ENCODE measurements at places on chromosomes 4 and X.

- DNase-seq, result no peak
Observed at GRCh38 chrX:71292669-71293365, 8.7 kb upstream of the ITGB1BP2 start.

DNA sequence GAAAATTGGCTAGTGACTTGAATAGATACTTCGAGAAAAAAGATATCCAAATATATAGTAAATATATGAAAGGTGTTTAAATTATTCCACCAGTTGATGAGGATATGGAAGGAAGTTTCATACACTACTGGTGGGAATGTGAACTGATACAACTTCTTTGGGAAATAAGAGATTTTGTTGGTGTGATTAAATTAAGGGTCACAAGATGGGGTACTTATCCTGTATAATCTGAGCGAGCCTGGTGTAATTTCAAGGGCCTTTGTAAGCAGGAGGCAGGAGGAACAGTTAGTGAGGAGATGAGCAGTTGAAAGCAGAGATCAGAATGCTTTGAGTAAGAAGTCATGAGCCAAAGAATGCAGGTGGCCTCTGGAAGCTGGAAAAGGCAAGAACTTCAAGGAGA, 192.2 kb downstream of the KCTD8 start:
- no peak for DNase-seq

DNA sequence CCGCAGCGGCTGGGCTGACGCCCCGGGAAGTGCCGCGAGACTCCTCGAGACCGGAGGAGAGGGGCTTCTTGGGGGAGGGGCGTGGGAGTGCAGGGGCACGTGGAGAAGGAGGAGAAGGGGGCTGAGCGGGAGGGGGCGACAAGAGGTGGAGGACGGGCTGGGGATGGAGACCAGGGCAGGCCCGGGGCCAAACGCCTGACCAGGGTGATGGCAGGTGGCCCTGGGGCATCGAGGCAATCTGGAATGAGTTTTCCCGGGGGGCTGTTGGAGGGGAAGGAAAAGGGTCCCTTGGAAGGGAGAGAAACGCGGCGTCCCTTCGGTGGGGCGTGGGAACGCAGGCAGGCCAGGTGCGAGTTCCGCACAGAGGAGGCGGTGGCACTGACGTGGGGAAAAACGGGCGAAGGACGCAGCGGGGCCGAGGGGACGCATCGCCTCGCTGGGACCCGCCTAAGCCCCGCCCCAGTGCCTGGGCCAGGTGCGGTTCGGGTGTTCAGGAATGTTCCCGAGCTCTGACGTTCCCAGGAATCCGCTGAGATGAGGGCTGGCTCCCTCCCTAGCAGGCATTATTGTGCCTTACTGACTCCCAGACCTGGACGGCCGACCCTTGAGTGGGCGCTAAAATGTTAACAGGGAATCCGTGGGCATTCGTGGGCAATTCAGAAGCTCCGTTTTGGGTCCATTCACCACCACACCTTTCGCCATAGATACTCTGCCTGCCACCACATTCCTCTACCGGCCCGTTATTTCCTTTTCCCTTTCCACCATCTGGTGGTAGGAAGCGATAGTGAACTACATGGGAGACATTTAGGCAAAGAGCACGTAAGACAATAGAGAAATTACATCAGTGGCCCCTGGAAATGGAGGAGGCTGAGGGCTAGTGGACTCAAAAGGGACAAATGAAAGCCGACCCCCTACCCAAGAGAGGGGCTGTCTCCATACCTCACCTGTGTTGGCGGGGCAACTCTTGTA, 795 bp upstream of the SH3KBP1 start:
- no peak for DNase-seq

DNA sequence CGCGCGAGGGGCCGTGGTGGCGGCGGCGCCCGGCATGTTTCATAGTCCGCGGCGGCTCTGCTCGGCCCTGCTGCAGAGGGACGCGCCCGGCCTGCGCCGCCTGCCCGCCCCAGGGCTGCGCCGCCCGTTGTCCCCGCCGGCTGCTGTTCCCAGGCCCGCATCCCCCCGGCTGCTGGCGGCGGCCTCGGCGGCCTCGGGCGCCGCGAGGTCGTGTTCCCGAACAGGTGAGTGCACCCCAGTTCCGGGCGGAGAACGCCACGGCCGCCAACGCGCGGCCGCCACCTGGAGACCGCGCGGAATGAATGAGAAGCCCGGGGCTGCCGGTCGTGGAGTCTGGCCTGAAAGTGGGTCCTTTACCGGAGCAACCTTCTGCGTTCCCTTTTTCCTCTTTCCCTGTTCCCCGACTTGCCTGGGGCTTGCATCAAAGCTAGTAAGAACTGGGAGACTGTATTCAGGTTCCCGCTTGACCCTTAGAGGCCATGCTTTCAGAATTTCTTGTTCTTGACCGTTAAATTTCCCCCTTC, 429 bp downstream of the NOCT start:
- DNase-seq, result no peak

DNA sequence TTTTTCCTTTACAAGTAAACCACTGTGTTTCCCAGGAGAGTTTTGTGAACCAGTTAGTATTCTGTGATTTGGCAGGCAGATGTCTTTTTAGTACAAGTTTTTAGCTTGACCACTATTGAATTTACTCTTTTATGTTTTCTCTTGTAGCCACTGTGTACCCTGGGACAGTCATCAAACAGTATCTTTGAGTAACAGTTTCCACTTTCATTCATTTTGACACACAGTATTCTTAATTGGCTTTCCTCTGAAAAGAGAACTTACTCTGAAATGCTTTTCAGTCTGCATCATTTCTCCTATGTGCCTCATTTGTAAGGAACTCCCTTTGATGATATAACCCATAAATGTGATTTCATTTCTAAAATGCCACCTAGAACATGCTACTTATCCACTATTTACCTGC, 476.5 kb downstream of the PDGFC start:
- DNase-seq, result no peak

GRCh38 chr4:135316266-135316779, 1114.7 kb upstream of the PABPC4L start:
- no peak for DNase-seq

GRCh38 chr4:16027626-16028025, 56.2 kb downstream of the PROM1 start:
- DNase-seq, result no peak

DNA sequence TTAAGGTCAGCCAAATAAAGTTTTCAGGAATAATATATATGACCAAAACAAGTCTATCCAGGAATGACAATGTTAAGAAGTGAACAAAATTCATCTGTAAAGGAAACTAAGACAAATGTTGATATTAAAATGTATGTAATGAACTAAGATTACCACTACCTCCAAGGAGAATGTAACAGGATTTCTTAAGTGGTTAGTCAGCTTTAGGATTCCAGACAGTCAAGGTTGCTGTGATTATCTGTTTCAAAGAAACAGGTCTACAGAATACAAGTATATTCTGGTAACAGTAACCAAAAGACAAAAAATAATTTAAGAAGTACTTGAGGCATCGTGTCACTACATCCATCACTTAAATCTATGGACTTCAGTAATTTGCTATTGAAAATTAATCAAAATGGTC, 172.8 kb downstream of the SCFD2 start:
- no peak for DNase-seq

DNA sequence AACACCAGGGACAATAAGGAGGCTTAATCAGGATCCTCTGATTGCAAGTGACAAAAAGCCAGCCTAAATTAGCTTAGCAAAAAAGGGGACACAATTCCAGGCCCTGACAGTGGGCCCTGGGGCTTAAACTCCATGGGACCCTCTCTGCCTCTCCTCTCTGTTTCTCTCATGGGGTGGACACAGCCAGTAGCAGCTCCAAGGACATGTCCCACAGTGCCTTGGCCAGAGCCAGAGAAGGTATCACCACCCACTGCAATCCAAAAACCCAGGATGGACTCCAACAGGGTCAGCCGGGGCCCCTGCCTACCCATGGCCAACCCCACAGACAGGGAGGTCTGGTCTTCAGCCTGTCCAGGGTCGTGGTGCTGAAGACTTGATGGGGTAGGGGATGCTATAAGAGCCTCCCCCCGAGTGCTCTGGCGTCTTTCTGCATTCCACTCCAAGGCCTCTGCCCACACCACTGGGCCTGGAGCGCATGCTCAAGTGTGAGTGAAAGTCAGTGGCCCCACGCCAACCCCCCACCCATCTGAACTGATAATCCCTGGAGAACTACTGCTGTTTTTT, 19.7 kb upstream of the PPP2R2C start:
- DNase-seq, result no peak

- peak; percentile 73 for DNase-seq
Observed at GRCh38 chr4:124631760-124632159, 80.8 kb downstream of the ANKRD50 start.

GRCh38 chrX:81367291-81367690, 165.4 kb downstream of the SH3BGRL start:
- no peak for DNase-seq

GRCh38 chrX:136635235-136635634, 12.7 kb upstream of the CD40LG start:
- DNase-seq, result no peak

DNA sequence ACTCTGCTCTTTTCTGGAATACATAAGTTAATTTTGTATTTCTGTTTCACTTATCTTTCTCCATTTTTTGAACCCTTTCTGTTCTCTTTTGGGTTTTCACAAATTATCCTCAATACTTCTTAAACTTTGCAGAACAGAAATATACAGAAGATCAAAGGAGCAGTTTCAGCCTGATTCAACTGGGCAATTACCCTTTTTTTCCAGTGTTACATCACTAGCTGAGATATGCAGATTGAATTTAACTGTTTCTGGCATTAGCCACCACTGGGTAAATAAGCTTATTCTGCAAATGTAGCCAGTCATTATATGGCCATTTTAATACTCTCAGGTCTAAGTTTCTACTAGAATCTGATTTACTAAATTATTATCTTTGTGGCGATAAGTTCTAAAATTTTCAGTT, 66.9 kb upstream of the GRID2 start:
- DNase-seq, result no peak

DNA sequence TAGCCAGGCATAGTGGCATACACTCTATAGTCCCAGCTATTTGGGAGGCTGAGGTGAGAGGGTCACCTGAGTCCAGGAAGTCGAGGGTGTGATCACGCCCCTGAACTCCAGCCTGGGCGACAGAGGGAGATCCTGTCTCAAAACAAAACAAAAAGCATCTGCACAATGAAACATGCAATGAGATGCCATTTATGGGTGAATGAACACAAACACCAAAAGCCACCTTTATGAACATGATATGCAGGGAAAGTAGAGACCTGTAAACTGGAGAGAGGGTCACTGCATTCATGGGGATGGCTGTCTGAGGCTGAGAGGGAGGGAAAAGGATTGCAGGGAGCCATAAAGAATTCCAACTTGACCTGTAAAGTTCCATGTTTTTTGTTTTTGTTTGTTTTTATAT, 70.7 kb downstream of the EVC start:
- DNase-seq, result no peak

GRCh38 chrX:17361620-17362019, 13.4 kb upstream of the NHS start:
- DNase-seq, result no peak

GRCh38 chr4:24103434-24104157, 213.7 kb upstream of the PPARGC1A start:
- no peak for DNase-seq

- DNase-seq, result peak; percentile 88
Observed at GRCh38 chr4:83855044-83855443, 319.1 kb downstream of the GPAT3 start.

DNA sequence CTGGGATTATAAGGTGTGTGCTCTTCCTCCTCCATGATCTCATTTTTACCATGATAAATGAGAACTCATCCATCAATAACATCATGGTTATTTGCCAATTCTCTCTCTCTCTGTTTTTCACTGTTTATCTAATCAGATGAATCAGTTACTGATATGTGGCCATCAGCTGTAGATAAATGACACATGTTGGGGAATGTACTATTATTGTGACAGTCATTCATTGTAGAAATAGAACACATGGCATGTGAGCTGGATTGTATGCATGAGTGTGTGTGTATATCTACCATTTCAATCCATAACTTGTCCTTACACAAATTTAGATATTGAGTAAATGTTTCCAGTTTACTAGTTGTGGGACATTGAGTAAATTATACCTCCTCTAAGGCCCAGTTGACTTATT, 53.0 kb downstream of the OSTC start:
- DNase-seq, result no peak

GRCh38 chr4:75745161-75745560, 20.8 kb downstream of the USO1 start:
- DNase-seq, result no peak

DNA sequence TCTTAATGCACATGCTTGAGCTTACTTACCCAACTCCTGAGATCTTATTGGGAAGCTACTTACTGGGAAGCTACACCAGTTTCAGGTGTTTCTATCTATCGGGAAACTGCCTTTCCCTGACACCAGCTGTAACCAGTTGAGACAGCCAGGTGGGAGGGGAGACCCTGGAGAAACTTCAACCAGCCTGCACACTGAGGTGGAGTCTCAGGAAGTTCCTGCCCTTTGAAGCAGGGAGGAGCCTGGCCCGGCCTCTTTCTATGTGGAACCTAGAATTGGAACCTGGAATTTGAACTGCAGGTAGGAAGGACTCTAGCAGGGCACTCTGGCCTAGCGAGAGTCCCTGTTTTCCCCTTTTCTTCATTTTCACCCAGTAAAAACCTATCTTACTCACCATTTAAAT, 425.8 kb upstream of the PABPC4L start:
- no peak for DNase-seq

- no peak for DNase-seq
Observed at GRCh38 chr4:184503869-184504300, 29.5 kb upstream of the IRF2 start.

DNA sequence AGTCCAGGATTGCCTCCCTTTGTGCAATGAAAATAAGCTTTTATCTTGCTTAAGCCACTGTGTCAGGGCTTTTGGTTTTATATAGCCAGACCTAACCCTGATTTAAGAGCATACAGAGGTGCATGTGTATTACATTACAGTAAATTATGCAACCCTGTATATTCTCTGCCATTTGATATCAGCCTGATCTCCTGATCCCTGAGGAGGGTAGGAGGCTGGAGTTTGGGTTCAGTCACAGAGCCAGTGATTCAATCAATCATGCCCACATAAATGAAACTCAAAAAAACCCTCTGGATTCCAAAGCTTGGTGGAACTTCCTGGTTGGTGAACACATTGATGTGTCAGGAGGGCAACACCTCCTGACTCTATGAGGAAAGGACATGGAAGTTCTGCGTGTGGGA, 7.3 kb upstream of the KLHL8 start:
- no peak for DNase-seq

- DNase-seq, result no peak
Observed at GRCh38 chr4:160423879-160424451, 1321.1 kb downstream of the RAPGEF2 start.

GRCh38 chrX:149145845-149146285, 359.2 kb downstream of the IDS start:
- DNase-seq, result no peak

DNA sequence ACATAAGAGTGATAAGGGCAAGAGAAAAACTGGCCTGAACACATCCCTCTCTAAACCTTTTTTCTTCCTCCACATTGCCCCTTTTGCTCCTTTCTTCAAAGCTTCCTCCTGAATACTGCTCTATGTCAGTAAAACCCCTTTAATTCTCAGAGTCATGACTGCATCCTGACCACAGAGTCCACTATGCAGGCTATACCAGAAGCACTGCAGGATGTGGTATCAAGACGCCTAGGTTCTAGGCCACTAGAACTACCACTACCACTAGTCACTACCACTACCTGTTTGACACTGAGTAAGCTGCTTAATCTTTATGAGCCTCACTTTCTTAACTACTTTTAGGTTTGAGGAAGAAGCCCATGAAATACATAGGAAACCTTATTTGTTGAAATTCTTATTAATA, 38.7 kb downstream of the ARHGEF9 start:
- no peak for DNase-seq

GRCh38 chr4:149890531-149890930, 74.9 kb upstream of the IQCM start:
- DNase-seq, result no peak
